ENCODE measurements at places on chromosomes 6 and 20. TPM values are rescaled to one million over a fixed set of nuclear protein-coding genes. Genes with fewer than 3 reads are reported as not detected.
A peak's percentile ranks its signal among the peaks of the same experiment; 100 is the strongest.

The LAMA2 gene
- polyA plus RNA-seq = 1.4 TPM

The TENT5A gene
- 1.2 TPM for polyA plus RNA-seq

The CST2 gene
- not detected for polyA plus RNA-seq

The HLA-DMA gene
- polyA plus RNA-seq = 2.6 TPM

The CLDN20 gene
- polyA plus RNA-seq = not detected

The PRRT1 gene
- polyA plus RNA-seq = 0.09 TPM

- H3K36me3 ChIP-seq = no peaks in the 10 kb centered on the region
- H3K27me3 ChIP-seq = no peaks in the 10 kb centered on the region
- no peak overlapping the region for H3K4me3 ChIP-seq
- no peak for DNase-seq
Observed at GRCh38 chr6:38750968-38751615, 36.0 kb downstream of the DNAH8 start.

DNA sequence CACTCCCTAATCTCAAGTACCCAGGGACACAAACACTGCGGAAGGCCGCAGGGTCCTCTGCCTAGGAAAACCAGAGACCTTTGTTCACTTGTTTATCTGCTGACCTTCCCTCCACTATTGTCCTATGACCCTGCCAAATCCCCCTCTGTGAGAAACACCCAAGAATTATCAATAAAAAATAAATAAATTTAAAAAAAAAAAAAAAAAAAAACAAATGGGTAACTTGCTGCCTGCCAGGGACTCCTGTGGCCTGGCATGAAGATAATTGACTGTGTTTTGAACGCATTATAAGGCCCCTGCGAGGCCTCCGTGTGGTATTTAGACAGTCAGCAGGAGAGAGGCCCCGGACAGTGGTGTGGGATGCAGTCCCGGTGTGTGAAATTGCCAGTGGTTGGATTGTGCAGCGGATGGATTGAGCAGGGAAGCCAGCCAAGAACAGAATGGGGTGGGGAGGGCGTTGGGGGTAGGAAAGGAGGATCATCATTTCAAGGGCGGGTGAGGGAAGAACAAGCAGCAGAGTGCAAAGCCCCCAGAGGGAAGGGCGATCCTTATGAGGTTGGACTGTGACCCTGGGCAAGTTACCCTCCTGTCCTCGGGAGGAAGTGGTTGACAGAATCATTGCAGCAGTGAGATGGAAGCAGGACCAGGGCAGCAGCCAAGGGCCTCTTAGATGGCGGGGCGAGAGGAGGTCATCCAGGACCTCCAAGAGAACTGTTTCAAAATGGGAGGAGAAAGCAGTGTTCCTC lies 43.3 kb downstream of the PPARD start:
- no peak for DNase-seq
- peaks cover 16% of the 10 kb centered on the region for H3K4me1 ChIP-seq
- H3K36me3 ChIP-seq = no peaks in the 10 kb centered on the region
- no peaks in the 10 kb centered on the region for H3K27me3 ChIP-seq
- H3K27ac ChIP-seq = no peak overlapping the region

DNA sequence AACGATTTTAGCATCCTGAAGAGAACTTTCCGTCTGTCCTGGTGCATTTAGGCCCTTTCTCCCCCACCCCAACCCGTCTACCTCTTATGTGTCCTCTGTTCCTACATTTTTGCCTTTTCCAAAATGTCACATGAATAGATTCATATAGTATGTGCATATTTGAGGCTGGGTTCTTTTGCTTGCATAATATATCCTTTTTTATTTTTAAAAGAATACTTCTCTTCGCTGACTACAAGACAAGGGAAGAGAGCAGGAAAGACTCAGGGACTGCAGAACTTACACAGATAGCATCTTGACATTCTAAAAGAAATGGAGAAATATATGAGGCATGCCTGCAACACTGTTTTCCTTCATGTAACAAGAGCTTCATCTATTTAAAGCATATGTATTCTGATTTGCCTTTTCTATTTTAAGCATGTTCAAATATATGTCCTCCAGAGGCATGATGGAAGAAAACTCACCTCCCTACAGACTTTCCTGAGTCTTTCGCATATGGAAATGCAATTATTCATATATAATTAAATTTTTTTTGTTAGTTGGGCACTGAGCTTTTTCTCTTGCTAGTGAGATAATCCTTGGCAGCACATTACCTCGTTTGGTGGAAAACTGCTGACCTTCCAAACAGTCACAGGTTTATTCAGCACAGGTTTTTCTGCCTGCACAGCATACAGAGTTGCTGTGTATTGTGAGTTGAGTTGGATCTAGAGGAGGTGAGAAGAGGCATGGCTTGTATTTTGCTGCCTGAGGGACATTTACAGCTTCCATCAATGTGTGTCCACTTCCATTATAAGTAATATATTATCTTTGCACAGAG lies 170.0 kb downstream of the AKAP7 start:
- H3K4me1 ChIP-seq = no peaks in the 10 kb centered on the region
- H3K27me3 ChIP-seq = no peaks in the 10 kb centered on the region
- no peaks in the 10 kb centered on the region for H3K36me3 ChIP-seq
- H3K27ac ChIP-seq = no peak overlapping the region
- no peak overlapping the region for H3K4me3 ChIP-seq
- DNase-seq = no peak

- H3K4me3 ChIP-seq = no peak overlapping the region
- DNase-seq = no peak
- H3K27ac ChIP-seq = no peak overlapping the region
- H3K4me1 ChIP-seq = peaks cover 6% of the 10 kb centered on the region
- no peaks in the 10 kb centered on the region for H3K36me3 ChIP-seq
- no peaks in the 10 kb centered on the region for H3K27me3 ChIP-seq
Observed at GRCh38 chr6:138873191-138873590, 77.3 kb downstream of the ECT2L start.

DNA sequence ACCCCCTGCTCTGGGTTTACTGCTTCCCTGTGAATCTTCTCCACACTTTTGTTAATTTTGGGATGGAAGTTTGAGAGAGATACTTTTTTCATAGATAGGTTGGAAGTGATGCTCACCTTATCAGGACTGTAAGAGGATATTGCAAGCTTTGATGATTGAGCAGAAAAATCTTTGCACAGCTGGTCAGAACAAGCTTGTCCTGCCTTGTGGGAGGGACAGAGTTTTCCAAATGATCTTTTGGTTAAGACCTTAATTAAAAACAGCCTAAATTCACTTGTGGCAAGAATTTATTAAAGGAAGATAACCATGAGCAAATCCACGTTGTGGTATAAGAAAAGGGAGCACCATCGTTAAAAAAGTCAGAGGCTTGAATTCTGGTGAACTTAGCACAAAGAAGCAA lies 32.2 kb downstream of the E2F3 start:
- no peaks in the 10 kb centered on the region for H3K27me3 ChIP-seq
- no peak for DNase-seq
- peaks cover 7% of the 10 kb centered on the region for H3K36me3 ChIP-seq
- no peak overlapping the region for H3K4me3 ChIP-seq
- no peaks in the 10 kb centered on the region for H3K4me1 ChIP-seq
- H3K27ac ChIP-seq = no peak overlapping the region

- no peak for DNase-seq
- peak overlapping the region; percentile 95 for H3K4me3 ChIP-seq
- H3K36me3 ChIP-seq = no peaks in the 10 kb centered on the region
Observed at GRCh38 chr6:138103871-138104270, 3.3 kb downstream of the PERP start.

DNA sequence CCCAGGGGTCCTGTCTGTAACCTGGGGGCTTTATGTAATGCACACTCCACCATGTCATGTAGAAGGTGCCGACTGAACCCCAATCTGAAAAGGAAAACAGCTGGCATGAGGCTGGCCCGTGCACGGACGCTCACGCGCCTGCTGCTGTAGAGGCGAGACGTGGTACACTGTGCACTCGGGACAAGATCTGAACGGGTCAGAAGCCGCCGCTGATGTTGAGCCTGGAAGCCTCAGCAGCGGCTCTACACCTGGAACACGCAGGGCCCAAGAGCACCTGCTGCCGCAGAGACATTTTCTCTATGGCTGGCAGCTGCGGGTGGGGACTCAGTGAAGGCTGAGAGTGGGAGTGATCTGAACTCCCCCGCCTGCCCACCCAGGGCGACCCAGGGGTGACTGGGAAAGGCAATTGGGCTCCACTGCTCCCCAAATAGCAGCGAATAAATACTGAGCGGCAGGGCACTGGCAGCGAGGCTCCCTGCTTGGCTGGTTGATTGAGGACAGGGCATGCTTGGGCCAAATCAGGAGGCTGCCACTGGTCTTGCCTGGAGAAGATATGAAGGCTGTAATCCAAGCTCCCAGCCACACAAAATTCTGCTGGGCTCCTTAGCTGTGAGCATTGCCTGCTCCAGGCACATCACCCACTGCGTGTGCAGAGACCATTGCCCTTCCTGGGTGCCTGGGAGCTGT lies 2.5 kb upstream of the OGFR start:
- no peak overlapping the region for H3K4me3 ChIP-seq
- H3K36me3 ChIP-seq = peaks cover 27% of the 10 kb centered on the region
- H3K27me3 ChIP-seq = no peaks in the 10 kb centered on the region
- peaks cover 10% of the 10 kb centered on the region for H3K4me1 ChIP-seq
- no peak for DNase-seq

- DNase-seq = no peak
- H3K4me3 ChIP-seq = no peak overlapping the region
- no peak overlapping the region for H3K27ac ChIP-seq
- H3K27me3 ChIP-seq = peaks cover 42% of the 10 kb centered on the region
Observed at GRCh38 chr20:2767768-2768631, 32.4 kb downstream of the CPXM1 start.

- DNase-seq = no peak
- no peaks in the 10 kb centered on the region for H3K36me3 ChIP-seq
- H3K27ac ChIP-seq = no peak overlapping the region
- H3K4me1 ChIP-seq = peaks cover 9% of the 10 kb centered on the region
- no peaks in the 10 kb centered on the region for H3K27me3 ChIP-seq
Observed at GRCh38 chr20:14688005-14688404, 350.6 kb upstream of the FLRT3 start.

DNA sequence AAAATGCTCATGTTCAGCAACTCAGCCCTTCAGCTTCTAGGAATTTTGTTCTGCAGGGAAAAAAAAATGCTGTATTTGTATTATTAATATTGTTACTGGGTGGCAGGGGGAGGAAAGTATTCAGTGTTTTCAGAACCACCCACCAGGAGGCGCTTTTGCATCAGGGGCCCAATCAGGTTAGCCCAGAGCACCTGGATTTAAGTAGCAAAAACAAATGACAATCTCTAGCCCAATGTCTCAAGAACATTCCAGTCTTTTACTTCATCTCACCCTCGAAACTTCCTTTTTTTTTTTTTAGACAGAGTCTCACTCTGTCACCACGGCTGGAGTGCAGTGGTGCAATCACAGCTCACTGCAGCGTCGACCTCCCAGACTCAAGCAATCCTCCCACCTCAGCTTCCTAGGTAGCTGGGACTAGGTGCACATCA lies 635 bp upstream of the C20orf203 start:
- no peak overlapping the region for H3K27ac ChIP-seq
- no peak for DNase-seq
- peaks cover 7% of the 10 kb centered on the region for H3K4me1 ChIP-seq

GRCh38 chr6:25050356-25050755 lies 114.6 kb upstream of the RIPOR2 start:
- H3K27me3 ChIP-seq = no peaks in the 10 kb centered on the region
- H3K27ac ChIP-seq = no peak overlapping the region
- no peak overlapping the region for H3K4me3 ChIP-seq
- DNase-seq = no peak

DNA sequence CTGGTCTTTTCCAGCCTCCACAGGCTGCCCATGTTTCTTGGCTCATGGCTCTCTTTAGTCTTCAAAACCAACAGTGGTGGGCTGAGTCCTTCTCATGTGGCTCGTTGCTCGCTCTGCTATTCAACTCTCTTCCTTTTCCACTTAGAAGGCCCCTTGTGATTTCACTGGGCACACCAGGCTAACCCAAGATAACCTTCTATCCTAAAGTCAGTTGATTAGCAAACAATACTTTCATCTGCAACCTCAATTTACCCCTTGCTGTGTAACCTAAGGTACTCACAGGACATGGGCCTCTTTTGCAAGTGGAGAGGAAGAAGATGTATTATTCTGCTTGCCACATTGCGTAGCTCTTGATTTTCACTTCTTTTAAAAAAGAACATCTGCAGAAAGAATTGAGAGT lies 79.6 kb downstream of the UTRN start:
- no peaks in the 10 kb centered on the region for H3K36me3 ChIP-seq
- H3K4me1 ChIP-seq = peaks cover 6% of the 10 kb centered on the region
- no peaks in the 10 kb centered on the region for H3K27me3 ChIP-seq
- DNase-seq = no peak
- no peak overlapping the region for H3K27ac ChIP-seq

GRCh38 chr20:11173916-11174315 lies 500.1 kb upstream of the JAG1 start:
- H3K4me3 ChIP-seq = no peak overlapping the region
- no peak overlapping the region for H3K27ac ChIP-seq
- peaks cover 19% of the 10 kb centered on the region for H3K4me1 ChIP-seq
- no peak for DNase-seq
- H3K27me3 ChIP-seq = no peaks in the 10 kb centered on the region
- H3K36me3 ChIP-seq = no peaks in the 10 kb centered on the region

GRCh38 chr6:89145091-89145955 lies 532 bp upstream of the PM20D2 start:
- peak overlapping the region; percentile 75 for H3K4me3 ChIP-seq
- H3K27me3 ChIP-seq = no peaks in the 10 kb centered on the region
- peak overlapping the region; percentile 75 for H3K27ac ChIP-seq
- H3K36me3 ChIP-seq = no peaks in the 10 kb centered on the region
- no peaks in the 10 kb centered on the region for H3K4me1 ChIP-seq

GRCh38 chr6:42338744-42339222 lies 112.9 kb downstream of the TRERF1 start:
- H3K27me3 ChIP-seq = no peaks in the 10 kb centered on the region
- peaks cover 31% of the 10 kb centered on the region for H3K4me1 ChIP-seq
- H3K36me3 ChIP-seq = no peaks in the 10 kb centered on the region
- peak; percentile 85 for DNase-seq
- peak overlapping the region; percentile 34 for H3K4me3 ChIP-seq

GRCh38 chr20:63876489-63877036 lies 11.5 kb downstream of the TPD52L2 start:
- peaks cover 59% of the 10 kb centered on the region for H3K36me3 ChIP-seq
- no peak overlapping the region for H3K27ac ChIP-seq
- no peak for DNase-seq
- peaks cover 16% of the 10 kb centered on the region for H3K4me1 ChIP-seq
- no peaks in the 10 kb centered on the region for H3K27me3 ChIP-seq

DNA sequence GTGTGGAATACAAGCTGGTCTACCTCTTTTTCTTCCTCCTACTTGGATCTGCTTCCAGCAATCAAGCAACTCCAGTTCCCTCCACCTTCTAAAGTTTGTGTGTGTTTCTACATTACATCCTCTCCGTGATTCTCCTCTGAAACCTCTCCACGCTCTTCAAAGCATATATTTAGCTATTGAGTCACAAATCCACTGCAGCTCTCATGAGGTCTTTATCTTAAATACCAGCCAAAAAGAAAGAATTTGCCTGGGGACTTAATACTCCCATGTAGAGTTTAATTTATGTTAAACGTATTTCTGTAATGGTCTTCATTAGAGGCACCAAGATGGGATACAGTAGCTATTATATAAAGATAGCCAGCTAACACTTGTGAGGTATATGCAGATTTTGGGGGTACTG lies 78.7 kb downstream of the FOXC1 start:
- peaks cover 39% of the 10 kb centered on the region for H3K4me1 ChIP-seq
- H3K27ac ChIP-seq = no peak overlapping the region
- no peak for DNase-seq
- H3K27me3 ChIP-seq = no peaks in the 10 kb centered on the region

Data from keratinocyte (primary cell).